ENCODE measurements at places on chromosomes 3 and 15.

- DNase-seq: no peak
Observed at GRCh38 chr3:15221574-15222217, 15.7 kb downstream of the CAPN7 start.

GRCh38 chr3:185325946-185326791 lies 36.8 kb upstream of the MAP3K13 start:
- DNase-seq: no peak

GRCh38 chr3:105801397-105801796 lies 67.4 kb downstream of the CBLB start:
- DNase-seq: no peak

GRCh38 chr15:31329640-31330010 lies 3.0 kb downstream of the KLF13 start:
- no peak for DNase-seq

- no peak for DNase-seq
Observed at GRCh38 chr3:167941234-167941995, 154.3 kb downstream of the GOLIM4 start.

DNA sequence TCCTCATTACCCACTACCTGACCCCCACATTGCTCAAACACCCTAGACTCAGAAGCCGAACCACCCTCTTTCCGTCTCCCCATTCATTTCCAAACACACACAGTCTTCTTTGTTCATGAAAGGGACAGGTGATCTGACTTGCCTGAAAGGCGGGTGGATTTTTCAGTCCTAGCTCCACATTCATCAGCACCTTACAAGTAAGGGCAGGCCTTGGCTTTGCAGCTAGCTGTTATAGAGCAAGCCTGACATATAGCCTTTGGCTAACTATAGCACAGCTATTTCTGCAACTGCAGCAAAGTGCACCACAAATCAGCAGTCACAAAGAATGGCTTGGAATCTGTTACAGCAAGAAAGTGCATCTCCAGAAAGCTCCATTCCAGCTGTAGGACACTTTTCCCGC lies 139.8 kb downstream of the XXYLT1 start:
- DNase-seq: no peak

DNA sequence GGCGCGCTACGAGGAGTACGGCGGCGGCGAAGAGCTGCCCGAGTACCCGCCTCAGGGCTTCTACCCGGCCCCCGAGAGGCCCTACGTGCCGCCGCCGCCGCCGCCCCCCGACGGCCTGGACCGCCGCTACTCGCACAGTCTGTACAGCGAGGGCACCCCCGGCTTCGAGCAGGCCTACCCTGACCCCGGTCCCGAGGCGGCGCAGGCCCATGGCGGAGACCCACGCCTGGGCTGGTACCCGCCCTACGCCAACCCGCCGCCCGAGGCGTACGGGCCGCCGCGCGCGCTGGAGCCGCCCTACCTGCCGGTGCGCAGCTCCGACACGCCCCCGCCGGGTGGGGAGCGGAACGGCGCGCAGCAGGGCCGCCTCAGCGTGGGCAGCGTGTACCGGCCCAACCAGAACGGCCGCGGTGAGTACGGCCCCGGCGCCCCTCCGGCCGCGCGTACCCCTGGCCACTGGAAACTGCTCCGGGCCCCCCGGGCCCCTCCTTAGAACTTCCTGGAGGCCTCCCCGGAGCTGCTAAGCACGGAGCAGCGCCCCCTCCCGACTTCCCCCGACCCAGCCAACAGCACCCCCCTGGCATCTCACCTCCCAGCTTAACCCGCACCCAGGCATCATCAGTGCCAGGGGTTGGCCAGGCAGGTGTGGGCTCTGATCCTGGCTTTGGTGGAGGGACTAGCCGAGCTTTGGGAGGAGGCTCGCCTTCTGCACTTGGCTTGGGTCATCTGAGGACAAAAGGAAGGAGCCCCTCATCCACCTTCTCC lies 1.4 kb downstream of the LOXL1 start:
- DNase-seq: peak; percentile 83

- peak; percentile 46 for DNase-seq
Observed at GRCh38 chr15:47196048-47196447, 521.3 kb upstream of the SEMA6D start.

- DNase-seq: no peak
Observed at GRCh38 chr15:51936105-51936478, 35.5 kb downstream of the LEO1 start.

DNA sequence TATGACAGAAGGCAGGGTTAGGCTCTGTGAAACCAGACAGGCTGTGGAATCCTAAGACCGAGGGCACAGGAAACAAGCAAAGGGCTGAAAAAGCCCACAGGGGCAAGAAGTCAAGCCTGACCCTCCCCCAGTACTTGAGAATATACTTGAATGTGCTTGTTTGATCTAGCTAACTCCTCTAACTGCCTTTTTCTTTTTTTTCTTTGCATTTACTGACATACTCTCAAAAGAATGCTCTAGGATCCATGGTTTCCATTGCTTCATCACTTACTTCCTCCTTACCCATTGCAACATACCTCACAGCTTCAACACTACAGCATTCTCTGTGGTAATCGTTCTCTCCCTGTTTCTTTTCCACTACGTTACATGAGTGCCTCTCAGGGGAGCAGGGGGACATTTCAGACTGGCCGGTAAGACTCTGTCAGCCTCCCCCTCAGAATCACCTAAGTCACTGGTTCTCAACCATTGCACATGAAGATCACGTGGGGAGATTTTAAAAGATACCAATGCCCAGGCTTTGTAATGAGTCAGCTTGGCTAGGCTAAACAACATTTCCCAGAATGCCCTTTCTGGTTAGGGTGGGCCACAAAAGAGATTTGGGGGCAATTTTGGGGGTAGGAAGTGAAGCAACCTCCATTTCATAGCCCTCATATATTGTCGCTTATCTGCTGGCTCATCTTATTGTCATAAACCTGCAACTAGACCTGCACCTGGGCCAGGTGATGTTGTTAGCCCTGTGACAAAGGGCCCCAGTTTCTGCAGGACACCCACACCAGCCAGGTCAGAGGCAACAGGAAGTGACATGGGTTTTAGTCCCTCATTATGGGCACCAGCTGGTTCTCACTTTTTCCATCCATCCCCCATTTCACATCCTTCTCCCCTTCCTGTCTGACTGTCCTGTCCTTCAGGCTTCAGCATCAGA lies 24.6 kb upstream of the RSL24D1 start:
- peak; percentile 62 for DNase-seq

- no peak for DNase-seq
Observed at GRCh38 chr3:128316481-128316891, 150.2 kb downstream of the DNAJB8 start.

- DNase-seq: no peak
Observed at GRCh38 chr3:172915911-172916514, 165.5 kb downstream of the ECT2 start.

DNA sequence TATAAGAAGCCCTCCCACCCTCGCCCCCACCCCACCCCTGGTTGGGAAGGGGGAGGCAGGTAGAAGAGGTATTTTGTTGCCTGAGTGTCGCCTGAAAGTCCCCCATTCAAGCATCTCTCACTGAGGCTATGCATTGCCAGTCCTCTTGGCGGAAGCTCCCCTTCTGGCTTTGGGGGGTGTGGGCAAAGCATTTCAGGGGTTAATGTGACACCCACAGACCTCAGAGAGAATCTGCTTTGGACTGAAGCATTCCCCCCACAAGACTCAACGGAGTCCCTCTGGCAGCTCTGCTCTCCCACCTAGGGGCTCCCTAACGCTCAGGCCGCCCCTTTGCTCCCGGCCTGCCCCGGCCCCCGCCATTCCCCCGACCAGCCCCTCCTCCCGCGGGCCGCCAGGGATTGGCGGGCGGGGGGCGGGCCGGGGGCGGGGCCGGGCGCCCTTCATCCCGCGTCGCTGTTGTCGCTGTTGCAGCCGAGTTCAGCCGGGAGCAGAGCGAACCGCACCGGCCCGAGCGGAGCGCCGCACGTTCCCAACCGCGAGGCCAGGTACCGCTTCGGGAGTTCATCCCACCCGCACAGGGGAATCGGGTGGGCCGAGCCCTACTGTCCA lies at the start of gene SLC38A3:
Gene SLC38A3 (plus strand): TSS at position 468 of the 609 bp plus-strand sequence. CDS start 8,929 bp downstream, outside the sequence.
- DNase-seq: peak; percentile 76

- no peak for DNase-seq
Observed at GRCh38 chr15:72521682-72522081, 47.6 kb downstream of the ARIH1 start.

GRCh38 chr15:44550256-44550655 lies 13.3 kb downstream of the EIF3J start:
- DNase-seq: no peak

GRCh38 chr3:125356140-125357026 lies 18.7 kb downstream of the ZNF148 start:
- no peak for DNase-seq

GRCh38 chr15:62306851-62307504 lies 141.9 kb upstream of the C2CD4B start:
- peak; percentile 88 for DNase-seq

GRCh38 chr3:172787746-172788145 lies 37.2 kb downstream of the ECT2 start:
- DNase-seq: no peak

DNA sequence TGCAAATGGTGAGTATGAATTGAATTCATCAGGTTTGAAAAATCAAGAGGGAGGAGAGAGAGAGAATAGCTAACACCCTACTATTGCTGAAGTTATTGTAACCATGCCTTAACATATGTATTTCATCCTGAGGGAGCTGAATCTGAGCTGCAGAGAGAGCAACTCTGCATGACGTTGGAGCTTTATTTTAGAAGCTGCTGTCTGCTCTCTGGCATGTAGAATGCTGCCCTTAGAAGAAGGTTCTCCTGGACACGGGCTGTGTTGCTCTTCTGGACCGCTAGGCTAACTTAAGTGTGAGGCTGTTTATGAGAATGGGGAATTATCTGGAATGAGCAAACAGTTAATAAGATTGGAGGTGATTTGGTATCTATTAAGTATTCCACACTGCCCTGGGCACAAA lies 814.6 kb downstream of the AGBL1 start:
- no peak for DNase-seq

- no peak for DNase-seq
Observed at GRCh38 chr3:2938711-2939110, 171.5 kb downstream of the IL5RA start.

Measured in T47D (cell line).